ENCODE measurements at places on chromosomes 2 and 18.

DNA sequence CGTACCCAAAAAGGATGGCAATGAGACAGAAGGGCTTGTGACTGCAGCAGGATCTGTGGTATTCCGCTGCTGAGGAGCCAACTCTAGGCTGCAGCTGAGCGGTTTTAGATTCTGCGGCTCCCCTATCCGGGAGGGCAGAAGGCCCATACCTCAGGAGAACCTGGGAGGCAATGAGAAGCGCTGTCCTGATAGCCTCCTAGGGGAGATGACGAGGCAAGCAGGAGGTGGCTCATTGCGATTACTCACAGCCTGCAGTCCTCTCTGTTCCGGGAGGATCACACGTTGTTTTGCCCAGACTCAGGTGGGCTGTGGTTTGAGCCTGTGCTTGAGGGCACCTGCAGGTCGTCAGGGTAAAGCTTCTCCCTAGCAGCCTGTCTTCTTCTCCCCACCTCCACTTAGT, 65.1 kb downstream of the COA5 start:
- no peak for DNase-seq

GRCh38 chr2:86413296-86414094, 27.7 kb upstream of the KDM3A start:
- no peak for DNase-seq

DNA sequence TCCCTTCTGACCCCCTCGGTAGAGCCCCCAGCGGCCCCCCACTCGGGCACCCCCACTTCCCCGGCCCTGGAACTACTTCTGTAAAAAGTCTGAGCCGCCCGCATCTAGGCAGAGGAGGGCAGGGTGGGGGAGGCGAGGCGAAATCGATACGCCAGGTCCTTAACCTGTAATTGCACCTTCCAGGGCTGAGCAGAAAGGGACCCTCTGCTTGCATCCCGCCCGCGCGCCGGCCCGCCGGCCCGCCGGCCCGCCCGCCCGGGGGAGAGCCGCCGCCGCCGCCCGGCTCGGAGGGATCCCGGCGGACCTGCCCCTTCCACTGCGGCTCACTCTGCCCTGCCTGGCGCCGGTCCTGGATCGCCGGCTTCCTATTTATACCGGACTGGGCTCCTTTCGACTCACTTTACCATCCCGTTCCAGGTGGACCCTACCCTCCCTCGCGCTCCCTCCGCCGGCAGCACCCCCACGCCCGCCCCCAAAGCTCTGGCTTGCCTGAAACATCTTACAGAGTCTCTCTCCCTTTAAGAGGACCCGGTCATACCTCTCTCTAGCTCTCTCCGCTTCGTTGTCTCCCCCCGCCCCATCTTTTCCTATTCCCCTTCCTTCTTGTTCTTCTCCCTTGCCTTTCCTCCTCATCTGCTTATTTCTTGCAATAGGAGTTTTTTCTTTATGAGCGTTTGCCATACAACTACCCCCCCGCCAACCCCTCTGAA, 797 bp downstream of the KLHL14 start:
- no peak for DNase-seq

- DNase-seq: no peak
These were observed 8.4 kb upstream of the NPPC start for GRCh38 chr2:231934441-231935206.

GRCh38 chr18:22705328-22705727, 227.8 kb upstream of the RBBP8 start:
- DNase-seq: no peak

- no peak for DNase-seq
These were observed 636 bp upstream of the UBXN4 start for GRCh38 chr2:135741043-135741394.

DNA sequence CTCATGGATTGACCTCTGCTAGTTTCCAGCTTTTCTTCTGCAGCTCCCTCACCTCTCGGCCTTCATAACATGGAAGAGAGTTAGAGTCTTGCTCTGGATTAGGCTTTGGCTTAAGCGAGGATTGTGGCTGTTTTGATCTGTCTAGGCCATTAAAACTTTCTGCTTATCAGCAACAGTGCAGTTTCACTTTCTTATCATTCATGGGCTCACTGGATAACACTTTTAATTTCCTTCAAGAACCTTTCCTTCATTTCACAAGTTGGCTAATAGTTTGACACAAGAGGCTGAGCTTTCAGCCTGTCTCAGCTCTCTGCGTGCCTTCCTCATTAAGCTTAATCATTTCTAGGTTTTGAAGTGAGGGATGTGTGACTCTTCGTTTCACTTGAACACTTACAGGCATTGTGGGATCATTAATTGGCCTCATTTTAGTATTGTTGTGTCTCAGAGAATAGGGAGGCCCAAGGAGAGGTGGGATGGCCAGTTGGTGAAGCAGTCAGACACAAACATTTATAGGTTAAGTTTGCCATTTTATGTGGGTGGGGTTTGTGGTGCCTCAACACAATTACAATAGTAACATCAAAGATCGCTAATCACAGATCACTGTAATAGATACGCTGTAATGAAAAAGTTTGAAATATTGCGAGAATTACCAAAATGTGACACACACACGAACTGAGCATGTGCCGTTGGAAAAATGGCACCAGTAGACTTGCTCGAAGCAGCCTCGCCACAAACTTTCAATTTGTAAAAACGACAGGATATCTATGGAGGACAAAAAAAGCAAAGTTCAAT, 129.3 kb downstream of the ZNF236 start:
- DNase-seq: no peak

GRCh38 chr2:60840880-60841279, 40.5 kb upstream of the REL start:
- no peak for DNase-seq

DNA sequence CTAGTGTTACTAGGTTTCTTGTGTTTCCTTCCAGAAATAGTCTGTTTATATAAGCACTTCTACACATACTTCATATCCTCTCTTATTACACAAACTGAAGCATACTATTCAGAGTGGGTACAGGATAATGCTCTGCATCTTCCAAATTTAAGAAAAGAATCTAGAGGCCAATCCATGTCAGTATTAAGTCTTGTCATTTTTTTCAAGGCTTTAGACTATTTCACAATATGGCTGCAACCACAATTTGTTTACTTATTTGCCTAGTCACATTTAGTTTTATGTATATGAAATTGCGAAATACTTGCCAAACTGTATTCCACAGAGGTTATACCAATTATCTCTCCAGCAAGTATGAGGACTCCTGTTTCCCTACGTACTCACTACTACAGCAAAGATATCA, 27.9 kb downstream of the IWS1 start:
- no peak for DNase-seq

- no peak for DNase-seq
These were observed 101.6 kb downstream of the LRRC30 start for GRCh38 chr18:7332452-7332851.

GRCh38 chr2:111710085-111710484, 173.9 kb downstream of the ANAPC1 start:
- DNase-seq: no peak

Measured in stimulated activated CD8-positive, alpha-beta memory T cell treated with anti-CD3 and anti-CD28 coated beads, Interleukin-7, amount 100 ng/mL, for 24 hours (primary cell).